Cardiac fibroblast (primary cell): ENCODE measurements at places on chromosomes 16 and 17.

DNA sequence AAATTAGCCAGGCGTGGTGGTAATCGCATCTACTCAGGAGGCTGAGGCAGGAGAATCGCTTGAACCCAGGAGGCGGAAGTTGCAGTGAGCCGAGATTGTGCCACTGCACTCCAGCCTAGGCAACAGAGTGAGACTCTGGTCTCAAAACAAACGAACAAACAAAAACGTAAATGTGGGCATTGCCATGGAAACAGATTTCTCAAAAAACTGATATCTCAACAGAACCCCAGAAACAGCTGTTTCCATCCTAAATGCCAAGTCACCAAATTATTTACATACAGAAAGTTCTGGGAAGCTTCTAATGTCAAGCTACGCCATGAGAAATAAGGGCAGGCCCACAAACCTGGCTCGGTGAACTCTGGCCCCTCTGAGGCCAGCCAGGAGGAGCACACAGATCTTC lies 16.0 kb upstream of the ZNF689 start:
- no peak for DNase-seq

DNA sequence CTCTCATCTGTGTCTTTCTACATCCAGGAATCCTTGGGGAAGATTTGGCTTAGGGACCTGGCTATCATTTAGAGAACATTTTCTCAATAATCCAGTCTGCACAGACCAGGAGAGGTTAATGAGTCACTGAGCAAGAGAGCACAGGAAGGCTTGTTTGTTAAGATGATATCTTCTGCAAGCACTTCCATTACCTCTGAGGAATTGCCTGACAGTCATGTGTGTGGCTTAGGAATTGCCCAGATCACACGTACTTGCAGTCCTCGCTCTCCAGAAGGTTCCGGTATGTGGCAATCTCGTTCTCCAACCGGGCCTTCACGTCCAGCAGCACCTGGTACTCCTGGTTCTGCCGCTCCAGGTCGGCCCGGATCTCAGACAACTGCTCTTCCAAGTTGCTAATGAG lies 3.3 kb downstream of the KRT37 start:
- DNase-seq, result peak; percentile 40

GRCh38 chr17:20920095-20920814 lies 122.6 kb downstream of the USP22 start:
- no peak for DNase-seq

DNA sequence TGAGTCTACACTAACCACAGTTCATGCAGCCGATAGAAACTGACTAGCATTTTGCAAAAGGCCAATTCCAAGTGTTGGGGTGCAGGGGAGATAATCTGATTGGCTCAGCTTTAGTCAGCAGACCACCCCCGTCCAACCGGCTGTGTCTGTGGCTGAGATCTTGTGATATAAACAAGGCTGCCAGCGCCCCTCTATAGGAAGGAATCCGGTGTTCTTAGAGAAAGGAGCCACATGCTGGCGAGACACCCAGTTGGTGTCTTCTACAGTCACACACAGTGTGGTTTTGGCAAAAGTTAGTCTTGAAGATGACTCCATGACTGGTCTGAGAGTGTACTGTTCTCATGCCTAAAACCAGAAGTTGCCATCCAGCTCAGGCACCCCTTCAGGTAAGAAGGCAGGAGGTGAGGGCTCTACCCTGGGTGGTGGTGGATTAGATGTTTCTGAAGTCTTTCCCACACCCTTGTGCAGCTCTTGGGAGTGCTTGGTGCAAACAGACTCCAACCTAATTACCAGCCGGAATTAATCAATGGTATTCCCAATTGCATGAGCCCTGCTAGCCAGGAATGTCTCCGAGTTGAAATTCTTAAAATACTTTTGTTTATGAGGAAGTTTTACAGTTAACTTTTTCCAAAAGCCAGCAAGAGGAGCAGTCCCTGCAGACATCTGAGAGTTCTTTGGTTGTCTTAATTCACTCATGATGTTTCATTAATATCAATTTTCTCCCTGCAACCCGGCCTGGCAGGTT lies 172.3 kb upstream of the IRX6 start:
- DNase-seq, result no peak

- no peak for DNase-seq
Observed at GRCh38 chr16:3015865-3016521, 2.0 kb downstream of the CLDN6 start.

GRCh38 chr17:36641331-36641876 lies 40.0 kb downstream of the MRM1 start:
- DNase-seq, result no peak
